Glomerular endothelial cell (primary cell): ENCODE measurements at places on chromosomes 2 and 18. TPM values are rescaled to one million over a fixed set of nuclear protein-coding genes. Genes with fewer than 3 reads are reported as not detected.

FAM228B gene
- 5.3 and 48.4 TPM in 2 replicates for total RNA-seq

- DNase-seq = no peak
Measured at GRCh38 chr2:8510519-8510918, 171.3 kb upstream of the ID2 start.

SULT1C2 gene
- total RNA-seq = not detected in 2 replicates

MEP1B gene
- total RNA-seq = not detected in 2 replicates

GRCh38 chr2:156719036-156719435, 282.9 kb downstream of the GPD2 start:
- no peak for DNase-seq

DNA sequence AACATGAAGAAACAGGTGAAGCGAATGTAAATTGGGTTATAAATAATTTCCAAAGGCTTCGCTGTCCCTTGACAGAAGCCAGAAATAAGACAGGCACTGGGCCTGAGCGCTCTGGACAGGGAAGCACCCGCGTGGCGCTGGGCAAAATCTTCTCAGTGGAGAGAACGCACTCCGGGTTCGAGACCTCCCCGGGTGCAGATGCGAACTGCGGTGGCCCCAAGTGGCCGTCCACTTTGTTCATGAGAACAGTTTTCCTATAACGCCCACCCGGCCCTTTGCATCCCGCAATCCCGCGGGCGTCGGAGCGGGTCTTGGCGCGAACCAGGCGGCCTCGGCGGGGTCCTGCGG, 651 bp upstream of the DPYSL5 start:
- DNase-seq = no peak

DNA sequence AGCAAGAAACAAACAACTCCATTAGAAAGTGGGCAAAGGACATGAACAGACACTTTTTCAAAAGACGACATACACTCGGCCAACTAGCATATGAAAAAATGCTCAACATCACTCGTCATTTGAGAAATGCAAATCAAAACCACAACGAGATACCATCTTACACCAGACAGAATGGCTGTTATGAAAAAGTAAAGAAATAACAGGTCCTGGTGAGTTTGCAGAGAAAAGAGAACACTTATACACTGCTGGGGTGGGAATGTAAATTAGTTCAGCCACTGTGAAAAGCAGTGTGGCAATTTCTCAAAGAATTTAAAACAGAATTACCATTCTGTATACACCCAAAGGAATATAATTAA, 130.5 kb downstream of the PLCL1 start:
- no peak for DNase-seq

GPR45 gene
- total RNA-seq = not detected in 2 replicates

RESP18 gene
- not detected in 2 replicates for total RNA-seq

DNA sequence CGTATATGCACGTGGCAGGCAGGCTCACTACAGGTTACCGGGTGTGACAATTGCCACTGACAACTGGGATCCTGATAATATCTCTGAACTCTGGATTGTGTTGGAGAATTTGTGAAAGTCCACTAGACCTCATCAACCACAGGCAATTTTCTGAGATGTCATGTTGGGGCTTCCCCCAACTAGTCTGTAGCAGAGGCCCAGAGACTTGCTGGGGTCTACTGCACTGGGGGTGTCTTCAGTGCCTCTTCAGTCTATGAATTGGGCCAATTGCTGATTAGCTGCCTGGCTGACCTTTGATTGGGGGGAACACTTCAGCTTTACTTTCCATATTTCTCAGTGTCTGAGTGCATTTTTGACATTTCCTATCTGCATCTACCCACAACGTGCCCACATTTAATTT, 201.5 kb downstream of the MTX2 start:
- DNase-seq = no peak
